T-cell (primary cell): ENCODE measurements at places on chromosomes 11 and 22. TPM values are rescaled to one million over a fixed set of nuclear protein-coding genes. Genes with fewer than 3 reads are reported as not detected.

The MTNR1B gene
- total RNA-seq, result not detected

The AQP11 gene
- 0.28 TPM for total RNA-seq

The CATSPER1 gene
- not detected for total RNA-seq

The C1QTNF5 gene
- total RNA-seq, result not detected

The C11orf86 gene
- total RNA-seq, result not detected

The NPAS4 gene
- not detected for total RNA-seq

The PATE2 gene
- total RNA-seq, result not detected

The SLC5A4 gene
- not detected for total RNA-seq

The KRTAP5-8 gene
- not detected for total RNA-seq
